BE2C (cell line): ENCODE measurements at places on chromosomes 11 and 22.

DNA sequence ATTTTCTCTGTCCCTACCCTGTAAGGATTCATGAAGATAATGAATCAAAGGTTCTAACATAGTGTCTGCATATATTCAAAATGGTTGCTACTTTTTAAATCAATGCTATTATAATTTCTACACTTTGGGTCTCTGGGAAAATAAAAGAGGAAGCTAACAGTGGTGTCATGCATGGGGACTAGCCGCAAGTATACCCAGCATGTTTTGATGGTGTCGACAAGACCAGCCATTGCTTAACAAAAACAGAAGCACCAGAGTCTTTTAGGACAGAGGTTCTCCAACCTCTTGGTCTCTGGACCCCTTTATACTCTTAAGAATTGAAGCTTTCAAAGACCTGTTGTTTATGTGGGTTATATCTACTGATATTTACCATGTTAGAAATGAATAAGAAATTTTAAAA, 37.8 kb downstream of the RNF141 start:
- DNase-seq: no peak

GRCh38 chr11:73396985-73397384, 20.8 kb downstream of the RELT start:
- DNase-seq: no peak

- DNase-seq: no peak
Observed at GRCh38 chr11:9219115-9219514, 46.0 kb downstream of the DENND5A start.

GRCh38 chr11:6825231-6825744, 20.2 kb upstream of the OR10A5 start:
- no peak for DNase-seq

DNA sequence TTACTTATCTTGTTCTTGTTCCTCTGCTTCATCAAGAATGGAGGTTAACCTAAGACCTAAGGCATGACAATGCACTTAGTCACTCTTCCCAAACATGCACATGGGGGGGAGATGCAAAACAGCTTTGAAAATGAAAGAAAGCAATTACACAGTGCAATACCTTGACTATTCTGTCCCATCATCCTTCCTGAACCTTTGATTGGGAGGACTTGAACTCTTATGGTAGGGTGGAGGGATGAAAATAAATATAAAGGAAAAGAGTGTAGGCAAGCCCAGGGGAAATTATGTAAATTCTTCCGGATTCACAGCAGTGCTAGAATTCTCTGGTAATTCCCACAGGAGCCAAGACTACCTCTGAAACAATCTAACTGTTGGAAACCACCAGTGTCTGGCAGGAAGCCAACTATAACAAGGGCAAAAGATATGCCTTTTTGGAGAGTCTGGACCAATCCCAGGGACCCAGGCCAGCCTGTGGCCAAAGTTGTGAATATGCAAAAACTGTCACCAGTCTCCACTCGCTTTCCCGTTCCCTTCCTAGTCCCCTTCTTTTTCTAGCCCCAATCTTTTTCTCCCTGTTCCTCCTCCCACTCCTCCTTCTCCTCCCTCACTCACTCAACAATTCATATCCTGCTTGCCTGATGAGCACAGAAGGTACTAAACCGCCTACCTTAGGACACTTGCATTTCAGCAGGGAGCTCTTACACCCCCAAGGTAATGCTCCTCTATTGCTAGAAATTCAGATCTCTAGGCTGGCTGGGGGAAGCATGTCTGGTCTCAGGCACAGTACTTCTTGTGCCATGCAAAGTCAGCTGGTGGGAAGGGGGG, 2.5 kb upstream of the RCN1 start:
- no peak for DNase-seq

GRCh38 chr11:27848423-27848822, 148.2 kb upstream of the BDNF start:
- no peak for DNase-seq

DNA sequence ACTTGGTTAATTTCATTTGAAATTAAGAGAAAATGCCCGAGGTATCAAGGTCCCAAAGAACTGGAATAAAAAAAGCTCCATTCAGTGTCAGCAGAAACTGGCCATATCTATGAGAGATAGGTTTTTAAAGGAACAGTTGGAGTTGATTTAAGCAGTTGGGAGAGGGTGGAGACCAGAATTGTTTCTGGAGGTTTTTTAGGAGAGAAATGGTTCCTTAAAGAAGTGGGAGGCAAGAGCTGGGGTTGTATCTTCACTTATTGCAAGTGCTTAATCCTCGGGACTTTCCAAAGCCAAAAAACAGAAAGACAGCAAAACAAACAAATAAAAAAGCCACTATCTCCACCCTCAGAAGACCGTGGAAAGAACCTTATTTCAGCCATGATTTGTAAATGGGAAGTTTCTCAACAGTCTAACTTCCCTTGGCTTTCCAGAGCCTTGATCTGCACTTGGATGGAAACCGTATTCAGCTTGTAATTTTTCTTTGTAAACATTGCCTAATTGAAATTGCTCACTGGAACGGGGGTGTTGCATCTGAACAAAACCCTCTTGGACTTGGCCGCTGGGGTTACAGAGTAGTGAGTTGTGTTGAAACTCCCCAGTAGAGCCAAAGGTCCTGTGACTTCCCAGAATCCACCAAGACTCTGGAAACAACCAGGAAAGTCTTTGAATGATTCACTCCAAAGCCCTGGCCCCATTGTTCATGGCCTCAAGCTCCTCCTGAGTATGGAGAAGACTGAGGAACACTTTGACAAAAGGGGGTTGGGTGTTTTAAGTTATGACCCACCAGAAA, 115.6 kb downstream of the SLC1A2 start:
- no peak for DNase-seq

- DNase-seq: no peak
Observed at GRCh38 chr11:128828350-128828749, 38.7 kb downstream of the KCNJ1 start.

GRCh38 chr22:30169002-30169401, 77.6 kb downstream of the LIF start:
- DNase-seq: no peak

DNA sequence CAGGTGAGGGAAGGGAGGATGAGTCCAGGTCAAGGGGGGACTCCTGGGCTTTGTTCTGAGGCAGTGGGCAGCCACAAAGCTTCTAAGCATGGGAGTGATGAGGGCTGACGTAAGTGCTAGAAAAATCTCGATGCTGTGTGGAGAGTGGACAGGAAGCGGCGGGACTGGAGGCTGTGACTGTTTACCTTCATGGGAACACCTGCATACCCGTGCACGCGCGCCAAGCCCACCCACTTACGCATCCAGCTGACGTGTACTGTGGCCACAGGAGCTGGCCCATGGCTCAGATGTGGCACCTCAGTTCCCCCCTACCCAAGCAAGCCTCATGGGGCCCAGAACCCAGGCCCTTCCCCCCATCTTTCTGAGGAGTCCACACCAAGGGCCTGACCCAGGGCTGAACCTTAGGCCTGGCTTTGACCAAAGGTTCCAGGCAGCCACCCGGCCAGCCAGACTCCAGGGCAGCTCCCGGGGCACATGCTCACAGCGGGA, 14.0 kb downstream of the MYRF start:
- DNase-seq: no peak

GRCh38 chr11:81036168-81036870, 1595.5 kb upstream of the TENM4 start:
- no peak for DNase-seq

DNA sequence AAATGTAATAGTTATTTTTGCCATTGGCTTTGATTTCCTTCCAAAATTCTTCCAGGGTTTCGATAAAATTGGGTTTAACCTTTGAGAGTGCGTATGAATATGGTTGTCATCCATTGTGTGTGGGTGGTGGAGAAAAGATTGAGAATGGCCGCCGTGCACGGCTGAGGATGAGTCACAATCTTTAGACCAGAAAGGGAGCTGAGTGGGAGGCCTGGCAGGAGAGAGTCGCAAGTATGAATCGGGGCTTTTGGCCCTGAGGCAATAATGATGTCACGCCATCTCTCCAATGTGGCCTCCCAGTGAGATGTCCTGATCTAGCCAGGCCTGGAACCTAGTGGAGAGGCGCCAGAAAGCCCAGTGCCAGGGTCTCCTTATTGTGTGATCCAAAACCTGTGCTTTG, 33.1 kb upstream of the SMPD1 start:
- peak; percentile 61 for DNase-seq

- DNase-seq: no peak
Observed at GRCh38 chr11:62025487-62026105, 58.2 kb upstream of the FTH1 start.

GRCh38 chr11:2704896-2705606, 5.3 kb upstream of the KCNQ1OT1 start:
- DNase-seq: no peak

- no peak for DNase-seq
Observed at GRCh38 chr22:31509061-31509762, 12.9 kb downstream of the SFI1 start.

GRCh38 chr22:47902646-47903180, 1140.3 kb downstream of the TBC1D22A start:
- DNase-seq: no peak

DNA sequence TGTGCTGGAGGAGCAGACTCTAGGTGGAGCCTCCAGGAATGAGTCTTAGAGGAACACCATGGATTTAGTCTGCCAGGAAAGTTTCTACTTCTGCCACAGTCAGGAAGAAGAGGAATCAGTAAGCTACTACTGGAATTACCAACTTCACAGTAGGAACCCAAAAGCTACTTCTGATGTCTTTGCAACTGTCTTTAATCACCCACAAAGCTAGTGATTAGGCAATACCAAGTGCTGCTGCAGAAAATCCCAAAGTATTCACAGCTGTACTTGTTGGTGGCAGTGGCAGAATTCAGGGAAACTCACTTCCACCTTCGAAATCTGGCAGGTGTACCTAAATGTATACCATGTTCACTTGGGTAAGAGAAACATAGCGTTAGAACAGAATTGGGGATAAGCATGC, 264.5 kb upstream of the SORL1-AS1 start:
- no peak for DNase-seq

DNA sequence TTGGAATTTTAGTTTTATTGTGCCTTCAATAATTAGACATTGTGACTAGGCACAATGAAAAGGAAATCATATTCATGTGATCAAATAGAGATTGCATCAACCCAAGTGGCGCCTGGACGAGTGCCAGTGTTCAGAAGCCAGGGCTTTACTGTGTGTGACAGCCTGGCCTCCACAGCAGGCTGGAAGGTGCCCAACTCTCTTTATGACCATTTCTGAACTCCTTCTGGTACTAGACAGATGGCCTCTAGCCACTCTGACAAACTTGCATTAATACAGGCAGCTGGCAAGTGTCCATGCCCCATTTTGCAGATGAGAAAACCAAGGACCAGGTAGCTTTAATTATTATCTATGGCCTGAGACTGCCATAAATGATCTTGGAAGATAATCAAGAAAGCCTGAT, 8.3 kb upstream of the POU2AF1 start:
- DNase-seq: no peak

DNA sequence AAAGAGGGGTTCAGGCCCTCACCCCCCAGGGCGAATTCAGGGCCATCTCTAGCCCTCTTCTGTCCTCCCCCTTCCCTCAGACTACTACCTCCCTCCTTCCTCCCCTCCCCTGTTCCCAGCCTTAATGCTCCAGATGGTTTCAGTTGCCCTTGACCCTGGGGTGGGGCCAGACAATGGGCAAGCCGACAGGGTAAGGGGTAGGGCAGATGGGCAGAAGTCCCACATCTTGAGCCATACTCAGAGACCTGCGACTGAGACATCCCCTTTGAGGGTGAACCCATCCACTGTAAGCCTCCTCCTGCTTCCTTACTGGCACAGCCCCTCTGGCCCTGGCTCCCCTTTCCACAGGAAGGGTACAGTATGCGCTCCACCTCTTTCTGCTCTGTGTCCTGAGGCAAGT, 1.9 kb downstream of the RHBDD3 start:
- no peak for DNase-seq

DNA sequence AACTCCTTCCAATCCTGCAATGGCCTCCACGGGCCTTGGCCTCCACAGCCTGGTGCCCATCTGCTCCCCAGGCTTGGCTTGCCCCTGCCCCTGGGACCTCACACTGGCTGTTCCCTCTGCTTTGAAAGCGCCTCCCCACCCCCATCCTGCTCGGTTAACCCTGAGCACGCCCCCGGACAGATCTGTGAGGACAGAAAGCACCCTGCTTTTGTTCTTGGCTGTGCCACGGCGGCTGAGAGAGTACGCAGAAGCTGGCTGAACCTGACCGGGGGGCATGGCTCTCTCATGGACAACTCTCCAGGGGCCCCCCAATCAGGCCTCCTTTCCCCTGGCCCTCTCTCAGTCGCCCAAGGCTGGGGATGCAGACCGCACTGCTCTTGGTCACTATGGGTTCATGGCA, 20.2 kb upstream of the RASL10A start:
- DNase-seq: no peak

DNA sequence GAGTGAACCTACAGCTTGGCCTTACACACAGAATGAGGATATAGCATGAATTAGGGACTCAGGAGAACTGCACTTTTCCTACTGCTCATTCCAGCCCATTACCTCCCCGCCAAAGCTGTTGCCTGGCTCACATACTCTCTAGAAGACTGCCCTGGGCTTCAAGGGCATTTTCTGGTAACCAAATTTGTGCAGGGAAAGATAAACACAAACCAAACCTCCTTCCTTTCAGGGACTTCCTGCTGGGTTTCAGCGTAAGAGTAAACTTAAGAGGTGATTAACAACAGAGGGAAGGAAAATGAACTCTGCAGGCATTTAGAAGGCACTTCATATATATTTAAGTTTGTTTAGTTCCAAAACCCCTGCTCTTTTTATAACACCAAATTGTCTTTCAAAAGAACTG, 194.9 kb downstream of the SWAP70 start:
- DNase-seq: no peak

GRCh38 chr11:76670485-76671236, at the start of gene LRRC32:
LRRC32 (minus strand) TSS chr11:76670747; CDS start chr11:76665954, 4,793 bp downstream.
- DNase-seq: peak; percentile 52

- DNase-seq: peak; percentile 15
Observed at GRCh38 chr22:32236970-32237369, 18.2 kb downstream of the SLC5A4 start.

GRCh38 chr11:69009441-69010211, 3.4 kb downstream of the MRGPRF start:
- DNase-seq: no peak

GRCh38 chr22:48314073-48314472, 1513.6 kb downstream of the BRD1 start:
- no peak for DNase-seq

DNA sequence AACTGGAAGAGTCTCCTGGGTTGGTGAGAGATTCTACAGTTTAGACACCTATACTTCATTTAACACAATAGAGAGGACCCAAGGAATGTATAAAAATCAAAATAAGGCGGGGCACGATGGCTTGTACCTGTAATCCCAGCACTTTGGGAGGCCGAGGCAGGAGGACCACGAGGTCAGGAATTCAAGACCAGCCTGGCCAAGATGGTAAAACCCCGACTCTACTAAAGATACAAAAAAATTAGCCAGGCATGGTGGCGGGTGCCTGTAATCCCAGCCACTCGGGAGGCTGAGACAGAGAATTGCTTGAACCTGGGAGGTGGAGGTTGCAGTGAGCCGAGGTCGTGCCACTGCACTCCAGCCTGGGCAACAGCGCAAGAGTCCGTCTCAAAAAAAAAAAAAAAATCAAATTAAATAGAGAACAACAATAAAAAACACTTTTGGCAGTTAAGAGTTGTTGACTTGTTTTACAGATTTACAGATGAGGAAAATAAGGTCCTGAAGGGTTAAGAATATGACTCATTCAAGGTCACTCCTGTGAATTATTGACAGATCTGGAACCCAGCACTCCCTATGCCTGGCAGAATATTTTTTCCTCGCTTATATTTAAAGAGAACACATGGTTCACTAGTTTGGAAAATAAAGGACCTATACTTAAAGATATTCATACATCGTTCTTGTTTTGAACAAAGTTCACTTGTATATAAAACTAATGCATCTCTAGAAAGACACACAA, 5.2 kb downstream of the LGR4 start:
- DNase-seq: no peak
